ENCODE measurements at places on chromosomes 12 and 14.

DNA sequence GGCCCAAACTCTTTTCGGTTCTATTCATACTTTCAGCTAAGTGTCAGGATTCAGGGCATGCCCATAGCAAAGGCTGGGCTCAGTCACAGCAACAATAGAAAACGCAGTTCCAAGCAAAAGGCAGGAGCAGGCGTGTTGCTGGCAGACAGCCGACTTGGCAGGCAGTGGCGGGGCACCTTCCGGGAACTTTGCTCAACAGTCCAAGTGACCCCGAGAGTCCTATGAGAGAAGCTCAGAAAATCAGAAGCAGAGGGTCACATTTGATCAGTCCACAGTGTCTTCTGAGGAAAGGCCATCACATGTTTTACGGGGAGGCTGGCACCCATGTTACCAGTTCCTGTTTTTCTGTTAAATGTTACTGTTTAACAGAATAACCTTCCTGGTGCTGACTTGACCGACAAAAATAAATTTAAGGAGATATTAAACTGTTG, 115.0 kb downstream of the DACT1 start:
- no peak for DNase-seq

- no peak for DNase-seq
These were observed 24.8 kb downstream of the GOLGA3 start for GRCh38 chr12:132803888-132804287.

GRCh38 chr14:102565331-102565887, 27.0 kb upstream of the RCOR1 start:
- DNase-seq = no peak

GRCh38 chr12:11568155-11568761, 81.2 kb upstream of the ETV6 start:
- no peak for DNase-seq

GRCh38 chr12:67141296-67142018, 127.7 kb upstream of the CAND1 start:
- DNase-seq = no peak

DNA sequence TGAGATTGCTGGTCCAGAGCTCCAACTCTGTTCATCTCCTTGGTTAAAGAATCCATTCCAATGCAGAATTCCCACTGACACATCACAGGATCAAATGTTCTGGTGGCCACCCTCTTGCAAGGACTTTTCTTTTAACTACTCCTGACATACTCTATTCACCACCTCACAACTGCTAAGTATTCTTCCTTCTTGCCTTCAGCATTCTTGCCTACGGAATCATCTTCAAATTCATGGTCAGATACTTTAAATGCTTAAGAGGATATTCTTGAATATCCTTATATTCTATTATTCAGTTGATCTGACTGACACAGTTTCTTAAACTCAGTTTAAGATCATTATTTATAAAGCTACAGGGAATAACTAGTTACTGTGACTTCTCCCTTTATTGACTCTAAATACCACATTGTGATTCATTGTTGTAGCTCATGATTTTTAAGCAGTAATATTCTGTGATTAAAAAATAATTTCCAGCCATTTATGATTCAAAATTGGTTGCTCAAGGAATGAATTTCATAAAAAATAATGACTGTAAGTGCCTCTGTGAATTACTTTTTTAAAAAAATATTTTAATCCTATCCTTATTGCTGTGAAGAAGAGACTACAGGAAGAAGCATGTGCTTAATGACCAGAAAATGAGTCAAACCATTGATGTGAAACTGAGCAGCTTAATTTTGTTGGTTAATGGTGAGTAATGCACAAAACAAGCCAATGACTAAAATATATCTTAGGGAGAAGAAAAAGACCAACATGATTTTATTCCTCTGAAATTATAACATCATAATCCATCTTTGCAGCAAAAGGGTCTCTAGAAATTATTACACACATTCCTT, 207.1 kb downstream of the PIK3C2G start:
- no peak for DNase-seq

DNA sequence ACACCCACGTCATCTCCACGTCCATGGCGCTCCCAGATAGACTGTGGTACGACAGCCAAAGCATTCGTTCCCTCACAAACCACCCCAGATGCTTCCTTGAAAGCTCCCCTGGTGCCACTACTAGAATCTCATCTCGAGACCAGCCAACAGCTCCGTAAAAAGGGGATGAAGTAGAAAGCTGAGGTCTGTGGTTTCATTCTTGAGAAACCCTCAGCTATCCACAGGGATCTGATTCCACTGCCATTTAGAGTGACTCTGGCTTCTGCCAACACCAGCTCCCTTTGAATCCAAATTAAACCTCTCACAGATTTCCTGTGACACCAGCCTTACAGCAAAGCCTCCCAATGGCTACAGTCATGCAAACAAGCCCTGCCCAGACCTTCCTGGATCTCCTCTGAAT, 18.5 kb upstream of the FOXN3 start:
- peak; percentile 5 for DNase-seq

- DNase-seq = no peak
These were observed 142.4 kb upstream of the SLC16A7 start for GRCh38 chr12:59453475-59453874.

DNA sequence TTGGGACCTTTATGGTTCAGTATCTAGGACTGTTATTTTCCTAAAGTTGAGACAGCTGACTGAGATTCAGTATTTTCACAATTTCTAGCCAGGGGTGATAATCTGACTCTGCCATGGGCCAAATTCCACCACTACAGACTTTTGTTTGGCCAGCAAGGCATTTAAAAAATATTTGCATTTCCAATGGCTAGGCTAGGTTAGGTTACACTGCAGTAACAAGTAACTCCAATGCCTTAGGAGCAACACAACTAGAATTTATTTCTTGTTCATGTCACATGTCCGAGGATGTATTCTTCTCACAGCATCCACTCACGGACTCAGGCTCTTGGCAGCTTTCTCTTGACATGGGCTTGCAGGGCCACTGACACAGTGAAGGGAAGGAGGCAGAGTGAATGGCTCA, 83.0 kb downstream of the CPSF2 start:
- no peak for DNase-seq

DNA sequence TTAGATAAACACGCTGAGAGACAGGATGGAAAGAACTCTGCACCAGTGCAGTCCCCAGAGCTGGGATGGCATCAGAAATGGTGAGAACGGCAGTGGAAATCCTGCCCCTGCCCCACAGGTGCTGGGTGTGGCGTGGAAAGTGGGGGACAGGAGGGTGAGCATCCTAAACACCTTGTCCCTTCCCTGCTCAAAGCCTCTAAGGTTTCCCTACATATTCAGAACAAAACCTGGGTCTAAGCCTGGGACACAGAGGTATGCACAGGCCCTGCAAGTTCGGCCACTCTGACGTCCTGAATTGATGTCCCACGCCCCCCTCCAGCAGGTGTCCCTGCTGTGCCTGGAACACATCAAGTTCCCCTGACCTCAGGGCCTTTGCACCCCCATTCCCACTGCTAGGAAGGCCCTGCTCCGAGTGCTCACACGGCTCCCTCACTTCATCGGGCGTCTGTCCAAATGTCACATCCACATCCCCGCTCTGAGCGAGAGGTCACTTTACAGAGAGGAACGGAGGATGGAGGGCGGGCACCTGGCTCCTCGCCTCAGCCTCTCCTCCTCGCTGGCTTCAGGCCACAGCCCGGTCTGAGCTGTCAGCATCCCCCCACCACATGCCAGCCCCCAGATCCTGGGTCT, 38.5 kb upstream of the SFSWAP start:
- no peak for DNase-seq

- peak; percentile 24 for DNase-seq
These were observed 24.2 kb upstream of the HIF1A start for GRCh38 chr14:61671082-61671481.

DNA sequence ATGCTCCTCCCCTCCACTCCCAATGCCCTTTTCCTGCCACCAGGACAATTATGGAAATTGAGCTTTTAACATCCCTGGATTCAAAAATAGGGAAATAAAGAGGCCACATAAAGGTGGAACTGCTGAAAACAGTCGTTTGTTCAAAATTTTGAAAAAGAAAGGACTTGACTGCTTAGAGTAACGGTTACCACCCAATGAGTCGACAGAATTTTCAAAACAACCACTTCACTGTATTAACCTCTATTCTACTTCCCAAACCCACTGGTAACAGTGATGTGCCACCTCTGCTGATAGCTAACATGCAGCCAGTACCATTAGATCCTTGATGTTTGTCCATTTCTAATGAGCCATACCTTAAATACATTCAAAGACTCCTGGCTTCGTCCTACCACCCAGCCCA, 4.9 kb downstream of the ST8SIA1 start:
- no peak for DNase-seq

- DNase-seq = no peak
These were observed 40.5 kb upstream of the EID3 start for GRCh38 chr12:104263026-104263425.

- DNase-seq = no peak
These were observed 411.4 kb upstream of the SOX5 start for GRCh38 chr12:24360907-24361306.

DNA sequence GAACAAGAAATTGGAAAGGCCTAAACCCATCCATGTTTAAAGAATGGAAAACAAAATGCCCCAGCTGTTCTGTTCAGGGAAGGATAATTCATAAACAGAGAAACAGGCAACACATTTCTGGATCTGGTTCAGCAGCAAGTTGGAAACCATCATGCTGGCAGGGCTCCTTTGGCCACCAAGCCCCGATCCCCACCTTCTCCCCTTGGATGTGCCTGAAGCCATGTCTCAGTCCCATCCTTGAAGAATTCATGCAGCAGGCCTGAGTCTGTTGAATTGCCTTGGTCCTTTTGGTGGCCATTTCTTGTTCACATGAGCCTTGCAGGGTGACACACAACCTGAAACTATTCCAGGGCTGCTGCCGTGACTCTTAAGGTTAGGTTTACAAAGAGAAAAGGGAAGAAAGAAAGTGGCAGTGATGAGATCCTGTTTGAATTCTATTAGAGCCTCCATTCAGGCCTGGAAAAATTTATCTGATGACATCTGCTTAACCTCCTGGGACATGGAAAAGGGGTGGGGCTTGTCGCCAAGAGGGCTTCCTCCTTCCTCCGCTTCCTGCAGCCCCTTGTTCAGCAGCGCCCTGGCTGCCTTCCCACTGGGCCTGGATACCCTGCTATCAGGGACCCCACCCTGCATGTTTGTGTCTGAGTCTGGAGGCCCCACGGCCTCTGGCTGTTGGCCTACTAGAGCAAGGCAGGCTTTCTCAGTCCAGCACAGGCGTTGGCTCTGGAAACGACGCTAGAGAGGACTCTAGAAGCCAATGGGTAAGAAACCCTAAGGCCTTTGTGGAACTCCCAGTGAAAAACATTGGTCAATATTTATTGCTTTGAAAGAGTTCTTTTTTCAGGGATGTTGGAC, 341.9 kb downstream of the C12orf75 start:
- DNase-seq = no peak

DNA sequence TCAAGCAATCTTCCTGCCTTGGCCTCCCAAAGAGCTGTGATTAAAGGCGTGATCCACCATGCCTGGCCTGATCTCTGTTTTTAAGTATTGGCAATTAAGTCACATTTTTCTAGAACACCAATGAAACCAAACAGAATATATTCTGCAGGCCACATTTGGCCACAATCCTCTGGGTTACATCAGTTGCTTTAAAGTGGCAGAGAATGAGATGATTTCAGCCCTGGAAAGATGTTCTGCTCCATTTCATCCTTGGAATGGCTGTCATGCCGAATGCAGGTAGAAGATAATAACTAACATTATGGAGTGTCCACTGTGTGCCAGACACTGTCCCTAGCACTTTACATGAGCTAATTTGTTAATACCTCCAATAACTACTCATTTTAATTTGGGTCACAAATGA, 154.4 kb downstream of the PTPN11 start:
- no peak for DNase-seq

DNA sequence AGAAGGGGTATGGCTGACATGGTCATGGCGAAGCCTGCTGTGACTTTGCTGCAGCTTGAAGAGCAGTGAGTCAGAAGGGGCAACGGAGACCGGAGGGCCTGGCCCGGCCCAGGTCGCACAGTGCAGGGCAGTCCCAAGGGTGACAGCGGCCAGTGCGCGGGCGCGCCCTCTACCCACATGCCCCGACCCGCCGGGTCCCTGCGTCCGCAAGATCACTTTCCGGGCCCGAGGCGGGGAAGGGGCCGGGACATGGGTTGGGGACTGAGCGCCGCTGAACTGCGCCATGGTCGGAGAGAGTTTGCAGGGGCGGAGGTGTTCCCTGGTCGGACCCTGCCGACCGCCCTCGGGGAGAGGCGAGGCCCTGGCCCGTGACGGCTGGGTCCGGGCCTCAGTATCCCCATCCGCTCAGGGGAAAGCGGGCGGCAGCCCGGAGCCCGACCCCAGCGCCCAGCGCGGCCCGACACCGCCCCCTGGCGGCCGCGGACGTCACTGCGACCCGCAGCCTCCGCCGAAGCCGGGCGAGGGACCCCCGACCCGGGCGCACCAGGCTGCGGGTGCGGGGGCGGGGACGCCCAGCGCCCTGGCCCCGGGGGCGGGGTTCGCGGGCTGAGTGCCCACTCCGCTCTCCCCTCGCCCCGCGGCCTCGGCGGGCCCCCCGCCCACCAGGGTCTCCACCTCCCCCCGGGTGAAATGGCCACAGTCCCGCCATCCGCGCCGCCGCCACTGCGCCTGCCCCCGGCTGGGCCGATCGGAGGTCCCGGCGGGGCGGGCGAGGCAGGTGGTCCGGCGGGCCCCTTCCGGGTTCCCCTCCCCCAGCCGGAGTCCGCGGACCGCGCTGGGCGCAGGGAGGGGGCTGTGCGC, 7.2 kb upstream of the ANKRD9 start:
- peak; percentile 23 for DNase-seq

DNA sequence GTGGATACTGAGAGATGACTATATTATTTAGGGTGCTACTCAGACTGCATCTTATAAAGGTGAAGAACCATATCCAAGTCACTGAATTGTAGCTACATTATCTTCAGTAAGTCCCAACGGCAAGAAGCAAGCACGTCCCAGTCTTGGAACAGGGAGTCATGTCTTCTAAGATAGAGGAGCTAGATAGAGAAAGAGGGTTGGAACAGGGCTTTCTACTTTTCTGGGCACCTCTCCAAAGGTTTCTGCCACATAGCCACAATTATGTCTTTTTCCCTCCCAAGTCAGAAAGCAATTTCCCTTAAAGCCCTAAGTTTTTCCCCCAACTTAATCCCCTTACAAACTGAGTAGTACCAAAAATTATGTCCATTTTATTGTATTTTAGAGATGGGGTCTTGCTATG, 22.4 kb downstream of the MAPK1IP1L start:
- no peak for DNase-seq

DNA sequence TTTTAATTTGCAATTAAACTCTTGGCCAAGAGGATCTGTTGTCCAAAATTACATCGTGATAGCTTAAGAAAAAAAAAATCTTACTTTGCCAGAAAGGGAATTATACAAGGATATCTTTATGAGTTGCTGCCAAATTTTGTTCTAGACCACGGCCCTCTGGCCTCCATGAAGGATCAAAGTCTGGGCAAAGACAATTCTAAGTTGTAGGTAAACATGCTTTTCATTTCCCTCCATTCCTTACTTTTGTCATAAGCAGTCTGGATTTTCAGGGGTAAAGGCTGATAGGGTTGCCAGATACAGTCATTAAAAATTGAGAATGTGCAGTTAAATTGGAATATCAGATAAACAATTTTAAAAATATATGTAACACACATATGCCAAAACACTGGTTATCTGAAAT, 135.1 kb downstream of the MON2 start:
- no peak for DNase-seq

Data from stimulated activated naive CD4-positive, alpha-beta T cell (primary cell).